SK-N-MC (cell line): ENCODE measurements at places on chromosomes 1 and 21.
A peak's percentile ranks its signal among the peaks of the same experiment; 100 is the strongest.

DNA sequence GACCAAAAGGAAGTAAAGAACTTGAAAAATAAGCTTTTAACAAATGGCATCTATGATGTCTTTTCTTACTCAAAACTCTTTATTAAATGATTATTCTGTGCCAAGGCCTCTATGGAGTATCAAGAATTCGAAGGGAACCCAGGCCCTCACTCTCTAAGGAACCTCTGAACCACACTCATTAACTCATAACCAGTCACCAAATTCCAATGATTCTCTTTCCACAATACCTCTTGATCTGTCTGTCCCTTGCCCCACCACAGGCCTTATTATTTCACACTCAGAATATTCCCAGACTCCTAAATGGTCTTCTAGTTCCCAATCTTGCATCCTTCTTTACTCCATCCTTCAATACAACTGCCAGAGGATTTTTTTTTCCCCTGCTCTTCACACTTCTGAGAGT lies 37.0 kb downstream of the PCSK9 start:
- DNase-seq = no peak

DNA sequence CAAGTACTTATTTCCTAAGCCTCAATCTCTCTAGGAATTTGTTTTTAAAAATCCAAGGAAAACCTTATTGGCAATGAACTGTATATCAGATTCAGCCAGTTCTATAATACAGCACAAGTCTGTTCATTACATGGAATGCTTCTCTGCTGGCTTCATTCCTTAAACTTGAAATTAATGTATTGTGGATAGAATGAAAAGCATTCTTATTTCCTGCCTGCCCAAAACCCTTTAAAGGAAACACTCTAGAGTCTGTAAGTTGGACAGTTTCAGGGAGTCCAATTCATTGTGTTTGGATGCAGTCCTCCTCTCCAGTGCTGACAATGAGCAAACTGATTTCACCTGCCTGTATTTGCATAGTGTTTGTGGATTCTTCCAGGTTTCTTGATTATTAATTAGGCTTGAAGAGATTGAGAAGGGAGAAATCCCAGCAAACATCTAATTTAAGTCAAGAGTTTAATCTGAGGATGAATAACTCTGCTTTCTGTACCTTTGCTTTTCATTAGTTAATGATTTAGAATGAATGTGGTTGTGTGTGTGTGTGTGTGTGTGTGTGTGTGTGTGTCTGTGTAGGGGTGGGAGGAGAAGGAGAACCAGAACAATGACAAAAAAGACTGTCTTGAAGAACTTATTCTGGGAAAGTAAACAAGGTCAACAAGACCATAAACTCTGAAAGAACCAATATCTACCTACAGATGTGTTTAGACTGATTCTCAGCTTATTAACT lies 61.2 kb downstream of the CACHD1 start:
- DNase-seq = no peak

- DNase-seq = no peak
Observed at GRCh38 chr1:5718831-5719632, 273.2 kb downstream of the NPHP4 start.

- no peak for DNase-seq
Observed at GRCh38 chr21:37668462-37669239, 247.6 kb downstream of the KCNJ6 start.

- no peak for DNase-seq
Observed at GRCh38 chr1:44293761-44294315, 61.2 kb downstream of the ERI3 start.

- no peak for DNase-seq
Observed at GRCh38 chr1:234675006-234675405, 65.0 kb upstream of the IRF2BP2 start.

DNA sequence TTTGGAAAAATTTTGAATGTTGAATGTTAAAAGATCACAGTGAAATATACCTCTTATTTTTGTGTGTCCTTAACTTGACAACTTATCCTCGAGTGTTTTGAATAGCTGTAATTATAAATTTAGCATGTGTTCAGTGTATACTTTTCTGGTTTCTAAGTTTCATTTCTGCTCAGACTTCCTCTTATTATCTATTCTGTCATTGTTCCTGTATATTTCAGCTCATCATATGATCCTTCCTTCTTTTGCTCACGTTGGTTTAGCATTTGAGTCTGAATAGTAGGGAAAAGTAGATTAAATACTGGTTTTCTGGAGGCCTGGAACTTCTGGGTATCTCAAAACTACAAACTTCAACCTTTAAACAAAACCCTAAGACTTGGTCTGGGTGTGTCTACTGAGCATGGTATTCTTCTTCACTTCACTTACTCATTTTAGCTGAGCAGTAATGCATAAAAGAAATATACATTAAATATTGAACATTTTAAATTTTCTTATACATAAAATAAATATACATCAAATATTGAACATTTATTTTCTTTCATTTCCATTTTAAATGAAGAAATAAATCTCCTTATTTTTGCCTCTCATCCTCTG lies 3.3 kb upstream of the ATP6V1G3 start:
- no peak for DNase-seq

- DNase-seq = no peak
Observed at GRCh38 chr21:27572696-27573095, 605.8 kb upstream of the ADAMTS5 start.

- DNase-seq = no peak
Observed at GRCh38 chr21:16587681-16588375, 858.0 kb downstream of the USP25 start.

DNA sequence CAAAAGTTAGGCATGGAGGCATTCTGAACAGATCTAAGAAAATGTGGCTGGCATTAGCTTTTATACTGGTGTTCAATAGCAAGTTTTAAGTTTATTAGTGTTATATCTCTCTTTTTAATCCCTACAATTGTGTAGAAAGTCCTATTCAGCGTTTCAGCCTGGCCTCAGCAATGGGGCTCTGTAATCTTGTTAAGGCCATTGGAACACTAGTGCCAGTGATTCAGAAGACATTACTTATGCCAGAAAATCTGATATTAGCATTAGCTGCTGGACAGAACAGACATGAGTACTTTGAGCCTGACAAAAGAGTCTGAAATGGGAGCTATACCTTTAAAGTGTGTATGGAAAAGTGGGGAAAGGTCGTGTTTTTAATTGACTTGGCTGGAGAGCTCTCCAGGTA lies 167.0 kb downstream of the NEGR1 start:
- DNase-seq = no peak

DNA sequence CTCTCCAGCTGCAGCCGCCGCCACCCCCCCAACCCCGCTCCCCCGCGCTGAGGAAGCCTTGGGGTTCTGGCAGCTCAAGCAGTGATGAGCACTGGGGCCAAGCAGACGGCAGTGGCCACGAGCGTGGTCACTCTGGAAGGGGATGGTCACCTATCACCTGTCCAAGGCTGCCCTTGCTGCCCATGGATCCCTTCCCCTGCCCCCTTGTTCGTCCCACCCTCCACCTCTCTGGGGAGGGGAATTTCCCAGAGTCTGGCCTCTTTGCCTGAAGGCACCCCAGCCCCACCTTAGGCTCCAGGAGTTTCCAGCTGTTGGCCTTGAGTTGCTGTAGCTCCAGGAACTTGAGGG lies 7.2 kb upstream of the SMIM12 start:
- DNase-seq = no peak

GRCh38 chr1:41435570-41436178 lies 48.8 kb downstream of the EDN2 start:
- no peak for DNase-seq

DNA sequence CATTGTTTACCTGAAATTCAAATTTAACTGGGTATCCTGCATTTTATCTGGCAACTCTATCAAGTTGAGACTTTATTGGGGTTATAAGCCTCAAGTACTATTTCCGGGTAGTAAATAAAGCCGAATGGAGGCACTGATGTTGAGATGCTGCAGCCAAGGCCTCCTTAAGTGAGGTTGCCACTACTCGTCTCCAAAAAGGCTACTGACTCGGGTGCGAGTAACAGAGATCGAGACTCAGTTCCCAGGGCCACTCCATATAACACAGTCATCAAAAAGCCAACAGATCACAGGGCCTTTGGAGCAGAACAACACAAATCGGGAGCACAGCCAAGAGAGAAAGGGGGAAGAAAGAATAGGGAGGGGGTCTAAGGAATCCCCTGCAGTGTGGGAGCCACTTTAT lies 524 bp downstream of the COPA start:
- no peak for DNase-seq

DNA sequence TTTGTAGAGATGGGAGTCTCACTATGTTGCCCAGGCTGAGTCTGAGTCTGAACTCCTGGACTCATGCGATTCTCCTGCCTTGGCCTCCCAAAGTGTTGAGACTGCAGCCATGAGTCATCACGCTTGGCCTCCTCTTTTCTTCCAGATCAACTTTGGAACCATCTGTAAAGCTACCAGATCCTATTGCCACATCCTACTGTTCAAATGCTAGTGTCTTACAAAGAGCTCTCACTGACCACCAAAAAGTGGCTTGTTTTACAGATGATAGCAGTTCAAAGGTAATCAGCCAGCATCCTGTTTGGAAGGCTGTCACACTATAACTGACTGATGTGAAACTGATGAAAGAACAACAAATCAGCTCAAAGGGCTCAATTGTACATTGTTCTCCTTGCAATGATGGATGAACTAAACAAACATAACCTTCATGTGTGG lies 221.6 kb downstream of the AKT3 start:
- DNase-seq = no peak

DNA sequence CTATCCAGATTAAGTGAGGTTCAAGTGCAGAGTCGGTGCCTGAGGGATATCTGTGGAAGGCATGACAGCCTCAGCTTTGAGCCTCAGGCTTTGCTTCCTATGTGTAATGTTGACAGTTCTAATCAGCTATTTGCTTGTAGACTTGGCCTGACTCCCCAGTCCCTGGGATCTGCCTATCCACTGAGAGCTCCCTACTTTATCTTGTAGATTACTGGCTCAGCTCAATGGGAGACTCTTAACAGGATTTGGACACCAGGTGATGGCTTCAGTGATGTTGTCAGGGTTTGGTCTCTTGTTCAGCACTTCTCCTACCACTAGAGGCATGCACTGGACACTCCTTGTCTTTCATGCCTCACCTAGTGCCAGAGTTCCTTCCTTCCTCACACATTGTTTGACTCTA lies 126.6 kb upstream of the BEND5 start:
- no peak for DNase-seq

GRCh38 chr21:24955275-24955961 lies 651.9 kb downstream of the MRPL39 start:
- no peak for DNase-seq

DNA sequence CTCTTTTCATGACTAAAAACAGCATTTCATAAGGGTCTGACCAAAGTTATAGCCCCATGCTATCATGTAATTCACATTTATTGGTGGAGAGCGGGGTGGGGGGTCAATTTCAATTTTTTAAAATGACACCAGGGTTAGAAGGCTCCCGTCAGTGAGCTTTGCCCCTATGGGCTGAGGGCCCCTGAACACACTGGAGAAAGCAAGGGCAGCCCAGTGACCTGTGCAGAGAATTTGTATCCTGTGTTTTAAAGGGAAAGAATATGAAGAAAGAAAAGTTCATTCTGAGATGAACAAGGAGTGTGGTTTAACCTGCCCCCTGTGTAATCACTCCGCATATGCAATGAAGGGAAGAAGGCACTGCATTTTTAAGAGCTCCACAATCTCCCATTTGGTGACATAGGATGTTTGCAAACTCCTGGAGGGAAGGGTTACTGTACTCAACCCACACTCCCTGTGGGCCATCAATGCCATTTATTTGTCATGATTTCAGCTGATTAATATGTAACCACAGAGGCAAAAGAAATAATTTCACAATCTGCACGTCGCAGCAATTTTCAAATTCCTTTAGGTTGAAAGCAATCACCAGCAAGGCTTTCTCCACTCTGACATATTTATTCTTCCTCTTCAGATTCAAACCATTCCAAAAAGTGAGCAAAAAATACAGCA lies 95.6 kb downstream of the ZNF281 start:
- peak; percentile 57 for DNase-seq

- DNase-seq = no peak
Observed at GRCh38 chr1:236348071-236348470, 46.0 kb upstream of the EDARADD start.

- no peak for DNase-seq
Observed at GRCh38 chr1:27166351-27166802, 11.5 kb upstream of the SLC9A1 start.

DNA sequence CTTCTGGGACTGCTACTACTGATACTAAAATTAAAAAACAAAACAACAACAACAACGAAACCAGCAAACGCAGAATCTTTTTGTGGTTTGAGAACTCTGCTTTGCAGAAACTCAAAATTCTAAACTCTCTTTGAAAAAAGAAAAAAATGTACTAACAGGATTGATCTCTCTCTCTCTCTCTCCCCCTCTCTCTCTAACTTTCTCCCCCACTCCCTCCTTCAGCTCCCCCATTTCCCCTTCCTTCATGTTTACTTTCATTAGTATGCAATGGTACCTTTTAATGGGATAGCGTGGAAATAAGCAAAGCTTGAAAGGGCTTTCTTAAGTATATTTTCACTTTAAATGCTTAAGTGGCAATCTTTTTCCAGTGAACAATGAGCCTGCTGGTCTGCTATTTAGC lies 562.6 kb upstream of the ADGRL2 start:
- no peak for DNase-seq

DNA sequence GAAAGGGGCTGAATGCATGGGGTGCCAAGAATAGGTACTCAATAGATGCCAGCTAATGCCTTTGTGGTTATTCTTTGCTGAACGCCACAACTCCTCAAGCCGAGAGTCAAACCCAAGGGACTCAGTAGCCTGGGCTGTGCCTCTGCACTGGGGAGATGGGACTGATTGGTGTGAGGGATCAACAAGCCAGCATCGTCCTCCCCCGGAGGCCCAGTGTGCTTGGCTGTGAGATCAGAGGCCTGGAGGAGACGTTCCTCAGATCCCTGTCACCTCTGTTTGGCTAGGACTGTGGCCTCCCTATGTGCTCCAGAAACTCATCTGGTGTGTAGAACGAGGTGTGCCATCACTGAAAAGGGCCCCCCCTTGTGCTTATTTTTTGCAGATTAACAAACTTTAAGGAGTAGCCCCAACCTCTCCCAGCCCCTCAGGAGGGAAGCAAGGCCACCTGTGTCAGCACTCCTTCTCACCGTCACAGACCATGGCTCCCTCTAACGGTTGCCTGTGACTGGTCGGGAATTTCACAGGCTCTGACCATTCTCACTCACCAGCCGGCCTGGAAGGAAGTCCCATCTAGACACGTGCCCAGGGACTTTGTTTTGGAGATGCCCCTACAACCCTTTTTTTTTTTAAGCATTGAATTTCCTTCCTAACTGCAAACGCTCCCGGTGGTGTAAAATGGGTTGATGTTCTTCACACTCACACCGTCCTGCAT lies 194.0 kb upstream of the VAMP3 start:
- DNase-seq = no peak

DNA sequence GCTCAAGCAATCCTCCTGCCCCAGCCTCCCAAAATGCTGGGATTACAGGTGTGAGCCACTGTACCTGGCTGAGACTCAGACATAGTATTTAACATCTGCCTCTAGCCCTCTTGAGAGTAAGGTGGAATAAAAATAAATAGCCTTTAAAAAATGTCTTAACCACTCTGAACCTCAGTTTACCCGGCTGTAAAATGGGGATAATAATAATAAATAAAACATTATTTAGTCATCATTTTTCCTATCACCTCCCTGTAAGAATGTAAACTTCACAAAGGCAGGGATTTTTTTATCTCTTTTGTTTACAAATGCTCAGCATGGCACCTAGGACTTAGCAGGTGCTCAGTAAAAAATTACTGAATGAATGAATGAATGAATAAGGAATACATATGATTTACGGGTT lies 17.2 kb downstream of the EPHB2 start:
- no peak for DNase-seq

GRCh38 chr21:28547766-28548165 lies 444.9 kb downstream of the LTN1 start:
- DNase-seq = no peak

GRCh38 chr1:222914861-222915632 lies 100.2 kb downstream of the DISP1 start:
- no peak for DNase-seq

GRCh38 chr1:245245021-245245667 lies 90.4 kb downstream of the KIF26B start:
- DNase-seq = no peak
